ENCODE measurements at places on chromosomes 5 and 9.

DNA sequence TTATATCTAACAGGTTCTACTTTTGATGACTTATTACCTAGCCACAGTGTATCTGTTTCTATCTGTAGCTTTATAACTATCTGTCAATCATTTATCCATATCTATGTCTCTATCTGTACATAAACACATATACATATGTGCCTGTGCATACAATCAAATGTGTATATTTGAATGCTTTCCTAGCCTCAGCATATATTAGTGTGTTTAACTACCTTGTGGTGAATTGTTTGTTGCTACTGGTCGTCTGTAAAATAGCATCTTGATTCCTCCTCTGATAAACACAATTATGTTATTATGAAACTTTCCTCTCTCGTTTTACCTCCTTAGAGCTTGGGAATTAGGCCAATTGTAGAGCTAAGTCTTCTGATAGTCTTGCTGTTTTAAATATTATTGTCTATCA lies 44.4 kb downstream of the PARP8 start:
- DNase-seq = no peak

GRCh38 chr5:132007399-132008162 lies 3.9 kb downstream of the ACSL6 start:
- DNase-seq = peak; percentile 90

- DNase-seq = no peak
Observed at GRCh38 chr5:6757414-6757969, 44.3 kb downstream of the TENT4A start.

GRCh38 chr5:96896276-96896675 lies 20.0 kb downstream of the ERAP2 start:
- DNase-seq = no peak

GRCh38 chr5:132203464-132203818 lies 24.2 kb downstream of the P4HA2 start:
- DNase-seq = no peak

Measured in WERI-Rb-1 (cell line).